ENCODE measurements at places on chromosomes 16 and 17.

DNA sequence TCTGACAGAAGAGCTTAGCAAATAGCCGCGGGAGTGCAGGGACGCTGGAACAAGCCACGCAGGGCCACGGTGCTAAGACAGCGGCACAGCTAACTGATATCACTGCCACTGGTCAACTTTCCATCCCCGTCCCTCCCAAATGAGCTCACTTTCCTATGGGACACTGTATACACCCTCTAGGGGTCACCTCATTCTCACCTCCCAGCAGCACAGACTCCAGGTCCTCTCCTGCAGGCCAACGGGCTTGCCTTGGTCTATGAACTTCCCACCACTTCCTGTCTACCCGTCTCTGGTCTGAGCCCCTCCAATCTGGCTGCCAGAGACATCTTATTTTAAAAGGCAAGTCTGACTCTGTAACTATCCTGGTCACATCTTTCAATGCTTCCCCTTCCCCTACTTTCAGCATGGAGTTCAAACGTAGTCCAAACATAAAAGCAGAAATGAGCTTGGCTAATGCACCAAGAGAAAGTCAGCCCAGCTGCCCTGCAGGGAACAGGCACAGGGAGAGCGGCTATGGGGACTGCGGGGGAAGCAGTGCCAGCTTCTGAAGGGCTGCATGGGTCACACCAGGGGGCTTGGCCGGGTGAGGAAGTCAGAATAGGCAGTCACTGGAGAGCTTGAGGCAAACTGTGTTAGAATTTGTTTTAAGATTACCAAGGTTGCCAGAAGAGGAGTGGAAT is 26.3 kb upstream of the SLC38A8 start:
- no peak for DNase-seq

- no peak for DNase-seq
Measured at GRCh38 chr17:27545562-27546229, 85.3 kb upstream of the LGALS9 start.

GRCh38 chr17:8855477-8856204 is 11.8 kb downstream of the PIK3R6 start:
- DNase-seq: no peak

- DNase-seq: peak; percentile 47
Measured at GRCh38 chr17:44043272-44043696, 23.2 kb downstream of the LSM12 start.

DNA sequence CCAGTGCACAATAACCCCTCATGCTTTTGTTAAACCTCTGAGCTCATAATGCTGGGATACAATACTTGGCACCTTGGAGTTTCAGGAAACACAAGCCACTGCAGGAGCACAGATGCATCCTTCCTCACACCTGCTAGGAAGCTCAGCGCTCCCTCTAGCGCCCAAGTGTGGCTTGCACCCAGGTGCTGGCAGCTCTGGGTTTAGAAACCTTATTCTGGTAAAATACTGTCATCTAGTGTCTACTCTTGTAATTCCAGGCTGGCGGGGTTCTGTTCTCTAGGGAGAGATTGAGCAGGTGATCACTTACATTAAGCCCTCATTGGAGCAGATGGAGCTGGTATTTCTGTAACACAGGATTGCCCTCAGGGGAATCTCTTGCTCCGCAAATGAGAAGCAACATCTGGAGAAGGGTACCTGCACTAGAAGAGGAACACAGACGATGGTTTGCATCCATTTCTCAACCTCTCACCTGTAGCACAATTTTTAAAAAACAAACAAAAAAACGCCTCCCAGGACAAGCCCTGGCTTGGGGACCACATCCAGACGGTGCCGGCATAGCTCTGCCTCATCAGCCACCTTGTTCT is 1.5 kb downstream of the CCL1 start:
- DNase-seq: peak; percentile 92
